Foreskin keratinocyte (primary cell): ENCODE measurements at places on chromosomes 6 and 20.

- no peak for DNase-seq
Observed at GRCh38 chr6:137702791-137703424, 164.2 kb upstream of the TNFAIP3 start.

DNA sequence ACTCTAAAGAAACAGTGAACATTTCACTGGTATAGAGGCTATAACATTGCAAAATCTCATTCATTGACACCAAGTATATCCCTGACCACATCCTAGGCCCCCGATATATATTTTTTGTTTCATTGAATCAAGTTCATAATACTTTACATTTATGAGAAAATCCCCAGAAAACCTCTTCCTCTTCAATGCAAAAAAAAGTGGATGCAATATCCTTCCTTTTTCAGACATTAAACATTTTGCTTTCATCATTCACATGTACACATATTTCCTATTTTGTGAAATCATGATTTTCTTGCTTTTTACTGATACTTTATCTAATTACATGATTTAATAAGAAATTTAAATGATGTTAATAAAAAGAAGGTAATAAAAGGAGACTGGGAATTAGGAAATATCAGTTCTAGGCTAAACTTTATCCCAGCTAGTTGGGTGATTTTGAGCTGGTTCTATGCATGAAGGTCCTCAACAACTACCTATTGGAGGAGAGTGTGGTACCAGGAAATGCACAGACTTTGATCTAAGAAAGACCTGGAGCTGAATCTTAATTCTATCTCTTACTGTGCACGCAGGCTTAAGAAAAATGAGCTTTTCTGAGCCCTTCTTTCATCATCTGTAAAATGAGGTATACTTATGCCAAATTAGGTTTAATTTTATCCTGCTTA, 4.9 kb downstream of the SYNE1 start:
- DNase-seq: no peak

DNA sequence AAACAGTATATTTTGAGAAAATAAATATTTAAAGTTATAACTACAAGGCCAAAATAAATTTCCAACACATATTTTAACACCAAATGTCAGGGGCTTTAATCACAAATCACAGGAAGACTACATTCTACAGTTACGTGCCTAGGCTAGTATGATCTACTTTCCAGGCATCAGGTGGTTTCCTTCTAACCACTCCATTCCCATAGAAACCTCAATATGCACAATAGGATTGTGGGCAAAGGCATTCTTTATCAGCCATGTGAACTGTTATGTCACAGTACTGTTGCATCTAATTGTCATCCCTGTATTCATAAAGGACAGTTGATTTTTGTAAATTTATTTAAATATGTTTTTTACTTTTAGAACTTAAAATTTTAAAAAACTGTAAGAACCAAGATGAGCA, 32.4 kb downstream of the ATG5 start:
- DNase-seq: peak; percentile 75

DNA sequence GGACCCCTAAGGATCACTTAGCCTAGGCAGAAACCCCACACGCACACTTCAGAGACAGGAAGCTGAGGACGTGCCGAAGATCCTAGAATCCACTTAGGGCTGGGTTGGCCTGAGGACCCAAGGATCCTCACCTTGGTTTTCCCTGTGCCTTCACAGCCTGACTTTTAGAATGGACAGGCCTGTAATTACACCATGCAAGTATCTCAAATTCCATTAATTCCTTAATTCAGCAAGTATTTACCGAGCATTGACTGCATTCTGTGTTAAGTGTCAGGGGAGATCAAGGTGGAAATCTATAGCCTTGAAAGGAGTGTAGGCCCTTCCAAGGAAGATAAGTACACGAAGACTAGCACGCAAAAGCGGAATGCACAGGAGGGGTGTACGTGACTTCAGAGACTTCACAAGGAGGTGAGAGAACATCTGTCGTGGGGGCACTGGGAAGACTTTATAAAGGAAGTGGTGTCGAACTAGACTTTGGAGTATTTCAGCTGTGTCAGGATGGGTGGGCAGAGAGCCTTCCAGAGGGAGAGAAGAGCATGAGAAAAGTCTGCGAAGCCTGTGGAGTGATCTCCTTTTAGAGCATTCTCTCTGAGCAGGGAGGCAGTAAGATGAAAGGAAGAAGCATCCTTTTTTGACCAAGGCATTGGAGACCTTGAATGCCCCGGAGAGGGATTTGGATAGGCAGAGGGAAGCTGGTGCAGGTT, 4.0 kb downstream of the DSP start:
- DNase-seq: no peak

DNA sequence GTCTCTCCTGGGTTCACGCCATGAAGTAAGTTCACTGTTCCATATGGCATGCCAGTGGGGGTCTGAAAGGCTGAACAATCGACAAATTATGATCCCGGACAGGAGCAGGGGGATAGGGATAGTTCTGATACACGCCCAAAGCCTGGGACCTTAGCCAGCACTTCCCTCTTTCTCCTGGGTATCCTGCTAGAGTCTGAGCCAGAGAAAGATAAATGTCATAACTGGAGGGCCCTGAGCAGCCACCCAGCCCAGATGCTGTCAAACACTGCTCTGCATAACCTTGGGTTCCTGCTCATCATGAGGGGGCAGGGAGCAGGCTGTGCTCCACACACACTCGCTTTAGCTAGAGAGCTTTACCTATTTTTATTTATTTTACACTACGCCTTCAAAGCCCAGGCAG, 12.3 kb downstream of the EDEM2 start:
- DNase-seq: no peak

DNA sequence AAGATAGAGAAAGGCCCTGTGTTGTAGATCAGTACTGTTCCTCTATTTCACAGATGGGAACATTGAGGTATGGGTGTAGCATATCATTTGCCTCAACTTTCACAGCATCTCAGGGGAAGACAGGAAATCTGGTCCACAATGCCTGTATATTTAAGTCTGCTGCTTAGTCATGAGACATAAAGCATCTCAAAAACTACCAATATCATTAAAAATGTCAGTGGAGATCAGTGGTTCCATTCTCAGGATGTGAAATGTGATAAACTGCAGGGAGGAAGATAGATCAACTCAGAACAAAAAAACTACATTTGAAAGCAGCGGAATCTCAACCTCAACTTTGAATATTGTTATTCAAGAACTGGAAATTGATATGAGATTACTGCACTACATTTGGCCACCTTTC, 192.9 kb upstream of the PREP start:
- no peak for DNase-seq

- no peak for DNase-seq
Observed at GRCh38 chr20:21357844-21358243, 39.5 kb downstream of the NKX2-4 start.

DNA sequence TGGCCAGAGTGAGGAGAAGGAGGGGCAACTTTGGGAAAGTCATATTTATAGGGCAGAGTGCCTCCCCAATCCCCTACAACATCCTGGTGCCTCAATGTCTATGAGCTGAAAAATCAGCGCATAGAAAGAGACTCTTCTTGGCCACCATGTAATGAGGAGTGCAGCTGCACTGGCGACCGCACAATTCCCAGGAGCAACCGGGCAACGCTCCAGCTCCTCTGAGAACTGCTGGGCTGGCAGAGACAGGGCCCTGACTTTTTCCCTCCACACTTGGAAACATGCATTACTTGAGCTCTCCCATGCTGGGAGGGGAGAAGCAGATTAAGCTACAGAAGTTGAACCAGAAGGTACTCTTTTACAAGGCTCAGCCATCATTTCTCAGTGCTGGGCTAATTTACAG, 31.4 kb upstream of the MARCKS start:
- no peak for DNase-seq

DNA sequence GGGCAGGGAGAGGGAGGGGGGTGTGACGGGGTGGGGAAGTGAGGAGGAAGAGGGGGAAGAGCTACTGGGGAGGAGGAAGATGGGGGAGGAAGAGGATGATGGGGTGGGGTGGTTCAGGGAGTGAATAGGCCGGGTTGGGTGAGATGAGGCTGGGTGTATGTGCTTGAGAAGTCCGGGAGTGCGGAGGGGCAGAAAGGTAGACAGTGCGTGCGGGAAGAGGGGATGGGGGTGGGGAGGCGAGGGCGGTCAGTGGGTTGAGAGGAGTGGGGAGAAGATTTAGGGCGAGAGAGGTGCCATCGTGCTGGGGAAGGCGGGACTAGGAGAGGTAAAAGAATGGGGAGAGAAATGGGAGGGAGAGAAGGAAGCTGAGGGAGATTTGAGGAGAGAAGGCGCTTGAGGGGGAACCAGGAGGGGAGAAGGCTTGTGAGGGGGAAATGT, 30.9 kb upstream of the NOTCH4 start:
- DNase-seq: no peak

DNA sequence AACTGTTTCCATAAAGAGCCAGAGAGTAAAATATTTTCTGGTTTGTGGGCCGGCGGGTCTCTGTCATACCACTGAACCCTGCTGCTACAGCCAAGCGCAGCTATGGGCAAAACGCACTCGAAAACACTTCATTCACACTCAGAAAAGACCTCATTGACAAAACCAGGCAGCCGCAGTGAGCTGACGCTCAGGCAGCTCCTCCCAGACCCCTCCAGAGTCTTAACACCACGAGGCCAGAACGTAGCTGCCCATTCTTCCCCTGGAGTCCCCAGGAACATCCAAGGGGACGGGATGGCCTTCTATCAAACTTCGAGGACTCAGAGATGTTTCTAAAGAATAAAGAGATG, 35.6 kb upstream of the ZBP1 start:
- DNase-seq: no peak

DNA sequence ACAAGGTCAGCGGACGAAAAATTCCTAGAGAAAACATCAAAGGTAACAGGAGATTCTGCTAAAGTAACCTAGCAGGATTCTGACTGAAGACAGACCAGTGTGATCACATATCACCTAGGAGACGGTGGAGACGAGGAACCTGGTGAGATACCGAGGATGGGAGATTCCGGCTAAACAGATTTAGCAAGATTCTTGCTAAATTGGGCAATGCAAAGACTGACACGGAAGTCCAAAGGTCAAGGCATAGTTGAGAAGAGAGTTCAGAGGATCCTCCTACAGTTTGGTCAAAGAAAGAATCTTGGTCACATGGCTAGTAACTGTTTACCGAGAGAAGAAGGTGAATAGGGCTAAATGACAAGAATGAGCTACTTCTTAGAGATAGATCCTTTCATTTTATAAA, 61.1 kb downstream of the TMEM170B start:
- DNase-seq: no peak

GRCh38 chr20:40323361-40323794, 365.7 kb downstream of the MAFB start:
- DNase-seq: peak; percentile 62

GRCh38 chr6:47414423-47415167, 63.0 kb upstream of the CD2AP start:
- peak; percentile 27 for DNase-seq

- DNase-seq: no peak
Observed at GRCh38 chr6:89371849-89372505, 19.5 kb upstream of the UBE2J1 start.
